Central memory CD4-positive, alpha-beta T cell (primary cell): ENCODE measurements at places on chromosomes 7 and 10.

DNA sequence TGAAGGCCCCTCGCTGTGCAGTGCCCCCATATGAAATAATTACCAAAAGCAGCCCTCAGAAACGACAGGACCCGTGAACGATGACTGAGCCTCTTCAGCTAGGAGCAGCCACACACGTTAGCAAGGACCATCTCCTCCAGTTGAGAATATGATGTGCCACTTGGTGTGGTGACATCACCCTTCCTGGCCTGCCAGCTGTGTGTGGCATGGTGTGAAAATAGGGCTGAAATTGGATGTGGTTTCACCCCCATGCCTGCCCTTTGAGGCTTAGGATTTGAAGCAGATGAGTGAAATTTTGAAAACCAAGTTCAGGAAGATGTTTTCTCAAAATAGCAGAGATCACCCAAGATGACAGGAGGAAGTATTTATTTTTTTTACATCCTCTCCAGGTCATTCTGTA, 49.1 kb upstream of the BTBD16 start:
- no peak for DNase-seq

- DNase-seq = no peak
These were observed 36.4 kb downstream of the MINPP1 start for GRCh38 chr10:87541114-87541513.

- DNase-seq = no peak
These were observed at the start of gene LMOD2 for GRCh38 chr7:123655614-123656013. LMOD2 (plus strand) TSS chr7:123655866; CDS start chr7:123655964, 98 bp downstream.

- DNase-seq = no peak
These were observed 49.9 kb downstream of the CALML3 start for GRCh38 chr10:5574642-5575131.

- peak; percentile 14 for DNase-seq
These were observed 10.6 kb upstream of the LYZL2 start for GRCh38 chr10:30639946-30640786.

DNA sequence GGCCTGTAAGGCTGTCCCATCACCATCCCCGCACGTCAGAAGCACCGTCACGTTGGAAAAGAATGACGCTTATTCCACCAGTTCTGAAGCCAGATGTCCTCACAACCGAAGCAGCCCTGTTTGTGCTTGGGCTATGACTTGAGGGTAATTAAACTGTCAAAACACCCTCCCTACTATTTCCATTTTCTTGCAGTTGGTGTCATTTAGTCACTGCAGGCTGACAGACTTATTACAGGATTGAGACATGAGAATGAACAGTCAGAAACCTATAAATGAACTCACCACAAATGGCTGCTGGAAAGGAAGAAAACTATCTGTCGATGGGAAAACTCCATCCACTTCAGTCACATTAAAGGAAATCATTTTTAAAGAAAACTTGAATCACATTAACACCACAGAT, 85.3 kb downstream of the VOPP1 start:
- no peak for DNase-seq

- no peak for DNase-seq
These were observed 37.1 kb upstream of the GDF10 start for GRCh38 chr10:47262606-47263533.

DNA sequence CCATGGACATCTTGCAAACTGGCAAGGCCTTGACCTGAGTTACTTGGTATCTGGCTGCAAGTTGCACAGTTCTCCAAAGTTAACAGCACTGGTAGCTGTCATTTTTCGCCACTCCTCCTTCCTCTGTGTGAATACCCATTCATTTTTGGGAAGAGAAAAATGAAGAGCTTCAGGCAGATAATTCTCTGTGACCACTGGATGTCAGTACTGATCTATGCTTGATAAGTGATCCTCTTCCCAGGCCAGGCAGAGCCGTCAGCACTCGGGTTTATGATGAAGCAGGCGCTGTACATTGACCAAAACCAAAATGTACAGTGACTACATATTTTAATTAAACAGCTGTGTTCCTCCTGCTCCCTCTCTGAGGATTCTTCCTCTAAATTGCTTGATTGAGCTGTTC, 55.9 kb upstream of the PDZD8 start:
- no peak for DNase-seq

GRCh38 chr7:135831455-135832195, 83.0 kb upstream of the FAM180A start:
- peak; percentile 48 for DNase-seq

- no peak for DNase-seq
These were observed 17.9 kb upstream of the BMPER start for GRCh38 chr7:33887266-33887975.

DNA sequence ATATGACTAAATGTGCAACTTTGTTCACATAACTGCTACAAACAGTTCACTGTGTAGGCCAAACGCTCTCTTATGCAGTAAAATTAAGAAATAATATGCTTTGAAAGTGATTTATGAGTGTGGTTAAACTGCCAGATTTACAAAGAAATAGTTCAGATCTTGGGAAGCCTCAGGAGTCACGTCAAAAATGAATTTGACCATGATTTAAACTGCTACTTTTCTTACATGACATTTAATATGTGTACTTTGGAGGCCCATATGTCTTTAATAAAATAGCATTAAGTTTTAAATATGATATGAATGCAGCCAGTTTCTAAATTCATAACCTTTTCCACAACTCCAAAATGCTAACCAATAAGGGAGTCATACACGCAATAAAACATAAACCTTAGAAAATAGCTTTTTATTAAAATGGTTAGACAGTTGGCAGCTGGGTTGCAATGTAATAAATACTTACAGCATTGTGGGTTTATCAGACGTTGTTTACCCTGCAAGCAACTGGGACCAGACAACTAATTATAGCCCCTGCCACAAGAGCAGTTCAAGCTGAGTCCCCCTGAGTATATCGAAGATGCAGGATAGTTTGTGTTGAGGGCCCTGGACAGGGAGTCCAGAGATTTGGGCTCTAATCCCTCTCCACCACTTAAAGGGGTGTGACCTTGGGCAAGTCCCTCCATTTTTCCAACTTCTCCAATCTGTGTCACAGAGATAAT, 640.4 kb downstream of the LRMDA start:
- no peak for DNase-seq

DNA sequence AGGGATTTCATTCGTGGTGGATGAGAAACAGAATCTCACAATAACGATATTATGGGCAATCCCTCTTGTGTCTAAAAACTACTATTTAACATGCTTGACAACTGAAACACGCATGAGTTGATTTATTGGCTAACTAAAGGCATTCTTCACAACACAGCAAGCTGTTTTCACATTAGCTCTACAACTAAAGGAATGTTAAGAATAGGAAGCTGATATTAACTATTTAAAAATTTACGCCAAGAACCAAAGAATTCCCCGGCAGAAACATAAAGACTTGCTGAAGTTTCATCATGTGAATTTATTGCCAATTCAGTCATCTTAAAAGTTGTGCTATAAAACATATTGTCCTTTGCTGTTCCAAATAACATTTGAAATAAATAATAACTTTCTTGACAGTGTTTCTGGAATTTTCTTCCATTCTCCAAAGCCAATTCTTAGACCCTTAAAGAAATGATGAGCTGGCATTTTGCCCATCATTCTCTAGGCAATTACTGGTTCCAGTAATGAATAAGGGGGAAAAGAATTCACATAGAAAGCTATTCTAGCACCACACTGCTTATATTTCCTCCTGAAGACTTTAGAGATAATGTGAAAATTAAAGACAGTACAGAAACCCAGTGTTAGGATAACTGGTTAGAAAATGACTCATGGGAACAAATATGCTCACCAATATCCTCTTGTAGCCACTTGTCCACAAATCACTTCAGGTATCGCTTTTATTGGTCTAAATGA, 233.1 kb downstream of the PARD3 start:
- DNase-seq = no peak

DNA sequence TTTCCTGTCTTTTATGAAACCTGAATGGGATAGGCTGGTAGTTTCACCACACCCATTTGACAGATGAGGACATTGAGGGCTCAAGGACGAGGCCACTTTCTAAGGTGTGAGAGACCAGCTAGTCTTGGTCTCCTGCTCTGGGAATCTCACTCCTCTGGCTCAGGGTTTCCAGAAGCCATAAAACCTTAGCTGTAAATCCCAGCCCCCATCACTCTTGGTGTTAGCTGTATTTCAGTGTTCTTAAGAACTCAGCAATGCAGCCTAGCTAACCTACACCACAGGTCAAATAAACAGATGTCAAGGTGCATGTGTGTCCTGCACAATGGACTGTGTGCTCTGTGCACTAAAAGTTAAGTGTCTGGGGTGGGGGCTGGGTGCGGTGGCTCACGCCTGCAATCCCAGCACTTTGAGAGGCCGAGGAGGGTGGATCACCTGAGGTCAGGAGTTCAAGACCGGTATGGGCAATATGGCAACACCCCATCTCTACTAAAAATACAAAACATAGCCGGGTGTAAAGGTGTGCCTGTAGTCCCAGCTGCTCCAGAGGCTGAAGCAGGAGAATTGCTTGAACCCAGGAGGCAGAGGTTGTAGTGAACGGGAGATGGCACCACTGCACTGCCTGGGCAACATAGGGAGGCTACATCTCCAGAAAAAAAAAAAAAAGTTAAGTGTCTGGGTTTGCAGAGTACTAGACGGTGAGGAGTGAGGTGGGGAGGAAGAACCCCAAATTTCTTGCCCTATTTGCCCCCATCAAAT, 567 bp upstream of the EPO start:
- DNase-seq = no peak

GRCh38 chr10:132223156-132223590, 36.4 kb downstream of the DPYSL4 start:
- peak; percentile 50 for DNase-seq

GRCh38 chr10:118498623-118499022, 96.8 kb downstream of the PRLHR start:
- DNase-seq = no peak

GRCh38 chr10:31906039-31906438, 22.6 kb downstream of the ARHGAP12 start:
- no peak for DNase-seq

GRCh38 chr10:45379891-45380540, 6.0 kb downstream of the ALOX5 start:
- no peak for DNase-seq

- DNase-seq = no peak
These were observed 175.0 kb downstream of the CYP26A1 start for GRCh38 chr10:93248583-93249227.

- DNase-seq = no peak
These were observed 18.0 kb downstream of the GIMAP4 start for GRCh38 chr7:150585199-150585598.

GRCh38 chr7:128849156-128849515, 13.5 kb upstream of the ATP6V1F start:
- DNase-seq = no peak

- DNase-seq = no peak
These were observed 261.9 kb upstream of the PPP2R2D start for GRCh38 chr10:131638880-131639278.

DNA sequence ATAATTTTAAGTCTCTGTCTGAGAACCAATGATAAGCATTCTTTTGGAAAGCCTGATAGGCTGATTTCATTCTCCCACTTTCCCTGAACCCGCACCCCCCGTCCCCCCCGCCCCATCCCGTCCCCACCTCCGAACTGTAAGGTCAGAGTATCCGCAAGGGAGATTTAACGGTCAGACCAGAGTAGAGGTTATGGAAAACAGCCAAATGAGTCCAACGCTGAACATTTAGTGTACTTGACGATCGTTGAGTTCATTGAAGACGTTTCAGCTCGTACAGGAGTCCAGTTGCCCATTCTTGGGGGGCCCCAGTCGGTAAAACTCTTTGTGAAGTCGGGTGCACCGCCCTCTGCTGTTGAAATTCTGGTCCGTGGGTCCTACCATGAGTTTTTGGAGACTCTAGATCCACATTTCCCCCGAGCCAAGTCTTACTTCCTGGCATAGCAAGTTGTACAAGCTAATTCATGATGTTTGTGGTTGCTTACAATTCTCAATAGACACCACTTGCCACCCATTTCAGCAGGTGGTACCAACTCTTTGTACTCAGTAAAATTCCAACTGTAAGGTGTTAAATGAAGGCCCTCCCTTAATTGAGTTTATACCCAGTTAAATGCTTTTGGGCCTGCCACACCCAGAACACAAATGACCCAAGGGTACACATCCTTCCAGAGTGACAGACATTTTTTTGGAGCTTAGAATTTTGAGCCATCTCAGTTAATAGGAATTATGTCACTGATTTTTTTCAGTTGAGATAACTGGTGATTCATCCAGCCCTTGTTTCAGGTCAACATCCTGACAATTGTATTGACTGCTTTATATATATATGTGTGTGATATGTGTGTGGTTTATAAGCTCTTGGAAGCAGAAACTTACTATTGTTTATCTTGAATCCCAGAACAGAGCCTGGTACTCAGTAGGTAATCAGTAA, 1.2 kb downstream of the MARCHF5 start:
- peak; percentile 20 for DNase-seq

DNA sequence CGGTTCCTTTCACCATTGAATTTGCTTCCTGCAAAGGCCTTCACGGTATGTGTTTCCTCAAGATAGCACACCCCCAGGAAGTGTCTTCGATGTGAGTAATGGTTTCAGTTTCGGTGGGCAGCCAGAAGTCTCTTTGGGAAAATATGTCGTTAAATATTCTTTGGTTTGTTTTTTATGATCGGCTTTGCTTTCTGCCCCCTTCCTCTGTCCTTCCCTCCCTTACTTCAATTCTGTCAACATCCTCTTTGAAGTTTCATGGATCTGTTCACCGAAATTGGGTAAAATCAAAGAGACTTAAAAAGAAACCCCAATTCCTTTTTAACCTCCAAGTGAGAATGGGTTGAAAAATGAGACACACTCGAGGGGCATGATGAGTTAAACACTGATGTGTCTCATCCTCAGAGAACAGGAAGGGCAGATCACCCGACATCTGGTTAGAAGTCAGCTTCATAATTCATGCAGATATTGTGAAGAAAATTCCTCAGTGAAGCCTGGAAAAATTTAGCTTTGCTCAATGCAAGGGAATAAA, 170.8 kb upstream of the HABP2 start:
- DNase-seq = peak; percentile 26

- DNase-seq = no peak
These were observed 38.2 kb downstream of the MDH2 start for GRCh38 chr7:76086070-76086469.

GRCh38 chr10:71447676-71448075, 51.0 kb downstream of the CDH23 start:
- DNase-seq = no peak

- DNase-seq = no peak
These were observed 76.0 kb downstream of the TYW1B start for GRCh38 chr7:72751978-72752377.

GRCh38 chr10:14601872-14602725, 172.6 kb downstream of the FAM107B start:
- DNase-seq = peak; percentile 64

- no peak for DNase-seq
These were observed 35.0 kb downstream of the KIF11 start for GRCh38 chr10:92627845-92628480.

DNA sequence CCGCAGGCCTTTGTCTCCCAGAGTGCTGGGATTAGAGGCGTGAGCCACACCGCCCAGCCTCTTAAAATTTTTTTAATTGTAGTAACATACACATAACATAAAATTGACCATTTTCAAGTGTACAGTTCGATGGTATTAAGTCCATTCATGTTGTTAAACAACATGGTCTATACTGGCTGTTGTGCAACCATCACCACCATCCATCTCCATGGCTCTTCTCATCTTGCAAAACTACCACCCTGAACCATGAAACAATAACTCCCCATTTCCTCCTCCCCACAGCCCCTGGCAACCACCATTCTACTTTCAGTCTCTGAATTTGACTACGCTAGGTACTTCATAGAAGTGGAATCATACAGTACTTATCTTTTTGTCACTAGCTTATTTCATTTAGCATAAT, 7.9 kb upstream of the ZFYVE27 start:
- DNase-seq = no peak
